ENCODE measurements at places on chromosomes 13 and 19. TPM values are rescaled to one million over a fixed set of nuclear protein-coding genes. Genes with fewer than 3 reads are reported as not detected.

Gene SIGLEC9
- total RNA-seq: 1.7 TPM

Gene SPACA7
- total RNA-seq: not detected

Gene FGF22
- total RNA-seq: not detected

Gene SLC10A2
- not detected for total RNA-seq

Gene PRKCG
- not detected for total RNA-seq

Gene ZNF554
- 4.2 TPM for total RNA-seq

Gene KLC3
- total RNA-seq: not detected

Gene ADGRE2
- 0.63 TPM for total RNA-seq

Gene FGF21
- total RNA-seq: not detected

DNA sequence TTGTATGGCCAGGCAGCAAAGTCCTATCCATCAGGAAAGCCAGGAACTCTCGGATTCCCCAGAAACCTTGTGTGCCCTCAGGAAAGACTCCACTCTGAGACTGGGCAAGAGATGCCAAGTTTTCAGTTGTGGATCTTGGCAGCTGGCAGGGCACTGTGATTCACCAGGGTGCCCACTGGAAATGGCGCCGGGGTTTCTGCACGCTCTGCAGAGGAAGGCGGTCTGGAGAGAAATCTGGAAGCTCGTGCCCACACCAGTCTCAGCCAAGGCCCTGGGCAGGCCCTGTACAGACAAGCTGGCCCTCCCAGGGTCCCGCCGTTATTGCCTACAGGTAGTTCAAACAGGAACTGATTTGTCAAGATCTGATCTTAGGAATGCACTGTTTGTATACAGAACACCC is 4.9 kb downstream of the NAPA start:
- DNase-seq: no peak
- peak overlapping the region; percentile 99 for H3K4me3 ChIP-seq
- H3K36me3 ChIP-seq: no peaks in the 10 kb centered on the region
- H3K4me1 ChIP-seq: peaks cover 97% of the 10 kb centered on the region
- peak overlapping the region; percentile 97 for H3K27ac ChIP-seq
- H3K27me3 ChIP-seq: no peaks in the 10 kb centered on the region

DNA sequence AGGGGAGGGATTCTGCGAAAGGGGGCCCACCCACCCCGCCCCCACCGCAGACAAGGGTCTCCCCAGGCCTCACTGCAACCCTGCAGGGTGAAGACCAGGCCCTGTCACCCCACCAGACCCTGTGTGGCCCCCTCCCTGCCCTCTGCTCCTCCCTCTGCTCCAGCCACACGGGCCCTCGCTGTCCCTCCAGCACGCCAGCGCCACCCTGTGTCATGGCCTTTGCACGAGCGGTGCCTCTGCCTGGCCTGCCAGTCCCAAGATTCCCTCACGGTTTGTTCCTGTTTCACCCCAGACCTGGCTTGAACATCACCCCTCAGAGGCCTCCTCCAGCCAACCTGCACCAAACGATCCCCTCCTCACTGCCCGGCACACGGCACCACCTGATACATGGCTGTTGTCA is 27.3 kb downstream of the PIP5K1C start:
- no peak for DNase-seq
- H3K36me3 ChIP-seq: no peaks in the 10 kb centered on the region
- no peak overlapping the region for H3K4me3 ChIP-seq

DNA sequence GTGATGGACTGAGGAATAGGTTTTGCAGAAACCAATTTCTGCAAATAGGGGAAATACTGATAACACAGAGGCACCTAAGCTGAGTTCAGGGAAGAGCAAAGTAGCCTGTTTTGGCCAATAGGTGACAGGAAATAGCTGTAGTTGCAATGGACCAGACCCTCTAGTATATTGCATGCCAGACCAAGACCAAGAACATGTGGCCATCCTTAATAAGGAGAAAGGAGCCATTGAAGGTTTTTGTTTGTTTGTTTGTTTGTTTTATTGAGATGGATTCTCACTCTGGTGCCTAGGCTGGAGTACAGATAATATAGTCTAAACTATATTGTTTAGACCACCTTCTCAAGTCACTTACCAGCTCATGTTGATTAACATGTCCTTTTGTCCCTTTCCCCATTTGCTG is 101.5 kb downstream of the ZNF557 start:
- no peak overlapping the region for H3K4me3 ChIP-seq
- H3K4me1 ChIP-seq: peaks cover 8% of the 10 kb centered on the region
- H3K27me3 ChIP-seq: no peaks in the 10 kb centered on the region
- peaks cover 78% of the 10 kb centered on the region for H3K36me3 ChIP-seq

DNA sequence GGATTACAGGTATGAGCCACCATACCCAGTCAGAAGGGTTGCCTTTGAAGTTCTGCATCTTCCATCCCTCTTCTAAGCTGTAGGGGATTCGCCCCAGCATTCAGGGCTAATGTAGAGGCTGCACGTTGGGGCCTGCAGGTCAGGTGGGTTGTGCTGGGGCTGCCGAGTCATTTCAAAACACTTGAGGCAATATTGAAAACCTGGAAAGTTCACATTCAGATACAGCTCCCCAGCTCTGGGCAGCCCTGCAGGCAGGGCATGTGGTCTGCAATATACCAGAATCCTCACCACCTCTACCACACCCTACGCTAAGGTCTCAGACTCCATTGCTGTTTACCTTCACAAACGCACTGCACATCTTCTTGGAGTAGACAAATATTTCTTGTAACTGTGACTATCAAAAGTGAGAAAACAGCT is 24.6 kb downstream of the CCNE1 start:
- H3K27me3 ChIP-seq: peaks cover 74% of the 10 kb centered on the region
- no peak overlapping the region for H3K4me3 ChIP-seq
- no peak overlapping the region for H3K27ac ChIP-seq
- H3K4me1 ChIP-seq: no peaks in the 10 kb centered on the region
- no peak for DNase-seq
- H3K36me3 ChIP-seq: no peaks in the 10 kb centered on the region

GRCh38 chr13:48138270-48138669 is 43.4 kb upstream of the MED4 start:
- no peaks in the 10 kb centered on the region for H3K36me3 ChIP-seq
- no peak overlapping the region for H3K27ac ChIP-seq
- no peaks in the 10 kb centered on the region for H3K4me1 ChIP-seq
- no peak overlapping the region for H3K4me3 ChIP-seq

GRCh38 chr13:89279374-89279773 is 1608.2 kb downstream of the SLITRK5 start:
- no peak overlapping the region for H3K4me3 ChIP-seq
- no peaks in the 10 kb centered on the region for H3K36me3 ChIP-seq
- no peaks in the 10 kb centered on the region for H3K4me1 ChIP-seq
- DNase-seq: no peak
- H3K27me3 ChIP-seq: no peaks in the 10 kb centered on the region

- peaks cover 12% of the 10 kb centered on the region for H3K4me1 ChIP-seq
- H3K27me3 ChIP-seq: no peaks in the 10 kb centered on the region
- no peak overlapping the region for H3K27ac ChIP-seq
Observed at GRCh38 chr19:9849791-9850190, 14.7 kb downstream of the PIN1 start.

DNA sequence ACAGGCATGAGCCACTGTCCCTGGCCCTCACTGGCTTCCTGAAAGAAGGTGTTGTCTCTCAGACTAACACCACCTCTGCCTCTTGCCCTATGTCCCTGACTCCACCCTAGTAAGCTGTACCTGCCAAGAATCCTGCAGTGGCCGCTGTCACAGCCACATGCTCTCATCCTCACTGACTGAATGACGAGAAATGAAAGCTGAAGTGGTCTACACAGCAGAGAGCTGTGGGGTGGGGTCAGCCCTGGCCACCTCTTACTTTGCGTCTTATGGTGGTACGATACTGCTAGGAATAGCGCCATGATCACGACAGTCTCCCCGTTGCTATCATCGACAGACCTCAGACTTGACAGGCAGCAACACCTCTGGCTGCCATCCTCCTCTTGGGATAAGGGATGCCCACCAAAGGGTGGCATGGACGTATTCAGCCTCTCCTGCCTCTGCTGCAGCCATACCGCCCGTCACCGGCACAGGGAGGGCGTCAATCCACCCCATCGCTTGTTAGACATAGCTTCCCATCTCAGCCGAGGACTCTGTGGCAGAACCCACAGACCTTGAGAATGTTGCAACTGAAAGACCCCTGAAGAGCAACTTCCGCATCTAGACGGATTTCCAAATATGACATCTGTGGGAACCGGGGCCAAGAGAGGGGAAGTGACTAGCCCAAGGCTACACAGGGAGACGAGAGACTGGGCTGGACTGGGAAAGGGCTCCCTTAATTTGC is 809 bp downstream of the MYO1F start:
- H3K36me3 ChIP-seq: no peaks in the 10 kb centered on the region
- peak overlapping the region; percentile 50 for H3K4me3 ChIP-seq
- no peak for DNase-seq
- peaks cover 38% of the 10 kb centered on the region for H3K27me3 ChIP-seq

DNA sequence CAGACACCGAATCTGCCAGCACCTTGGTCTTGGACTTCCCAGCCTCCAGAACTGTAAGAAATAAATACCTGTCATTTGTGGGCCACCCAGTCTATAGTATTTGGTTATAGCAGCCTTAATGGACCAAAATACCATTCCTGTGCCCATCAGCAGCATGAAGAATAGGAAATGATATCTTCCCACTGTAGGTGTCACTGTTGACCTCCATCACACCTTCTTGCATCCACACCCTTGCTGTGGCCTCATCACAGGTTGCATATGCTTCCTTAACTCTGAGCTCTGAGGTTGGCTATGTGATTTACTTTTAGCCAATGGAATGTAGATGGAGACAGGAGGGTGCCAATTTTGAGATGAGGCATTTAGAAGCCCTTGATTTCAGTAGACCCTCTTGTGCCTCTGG is 242.0 kb upstream of the TSHZ3 start:
- H3K4me3 ChIP-seq: no peak overlapping the region
- H3K27ac ChIP-seq: no peak overlapping the region
- no peak for DNase-seq
- H3K36me3 ChIP-seq: no peaks in the 10 kb centered on the region

GRCh38 chr19:11451871-11452619 is 16.6 kb downstream of the PRKCSH start:
- peak overlapping the region; percentile 23 for H3K4me3 ChIP-seq
- DNase-seq: no peak
- H3K4me1 ChIP-seq: no peaks in the 10 kb centered on the region
- H3K27me3 ChIP-seq: peaks cover 38% of the 10 kb centered on the region
- H3K27ac ChIP-seq: peak overlapping the region; percentile 61

- no peaks in the 10 kb centered on the region for H3K36me3 ChIP-seq
- no peaks in the 10 kb centered on the region for H3K27me3 ChIP-seq
- peak overlapping the region; percentile 25 for H3K27ac ChIP-seq
- peak; percentile 15 for DNase-seq
- no peak overlapping the region for H3K4me3 ChIP-seq
Observed at GRCh38 chr13:71242201-71242600, 624.8 kb downstream of the DACH1 start.

GRCh38 chr19:31528261-31528660 is 179.0 kb upstream of the TSHZ3 start:
- H3K27ac ChIP-seq: no peak overlapping the region
- DNase-seq: no peak
- H3K4me3 ChIP-seq: no peak overlapping the region
- no peaks in the 10 kb centered on the region for H3K36me3 ChIP-seq

- H3K36me3 ChIP-seq: no peaks in the 10 kb centered on the region
- no peak overlapping the region for H3K27ac ChIP-seq
- DNase-seq: no peak
- no peaks in the 10 kb centered on the region for H3K27me3 ChIP-seq
- H3K4me1 ChIP-seq: peaks cover 76% of the 10 kb centered on the region
Observed at GRCh38 chr13:44573790-44574465, 2.2 kb downstream of the TSC22D1 start.

DNA sequence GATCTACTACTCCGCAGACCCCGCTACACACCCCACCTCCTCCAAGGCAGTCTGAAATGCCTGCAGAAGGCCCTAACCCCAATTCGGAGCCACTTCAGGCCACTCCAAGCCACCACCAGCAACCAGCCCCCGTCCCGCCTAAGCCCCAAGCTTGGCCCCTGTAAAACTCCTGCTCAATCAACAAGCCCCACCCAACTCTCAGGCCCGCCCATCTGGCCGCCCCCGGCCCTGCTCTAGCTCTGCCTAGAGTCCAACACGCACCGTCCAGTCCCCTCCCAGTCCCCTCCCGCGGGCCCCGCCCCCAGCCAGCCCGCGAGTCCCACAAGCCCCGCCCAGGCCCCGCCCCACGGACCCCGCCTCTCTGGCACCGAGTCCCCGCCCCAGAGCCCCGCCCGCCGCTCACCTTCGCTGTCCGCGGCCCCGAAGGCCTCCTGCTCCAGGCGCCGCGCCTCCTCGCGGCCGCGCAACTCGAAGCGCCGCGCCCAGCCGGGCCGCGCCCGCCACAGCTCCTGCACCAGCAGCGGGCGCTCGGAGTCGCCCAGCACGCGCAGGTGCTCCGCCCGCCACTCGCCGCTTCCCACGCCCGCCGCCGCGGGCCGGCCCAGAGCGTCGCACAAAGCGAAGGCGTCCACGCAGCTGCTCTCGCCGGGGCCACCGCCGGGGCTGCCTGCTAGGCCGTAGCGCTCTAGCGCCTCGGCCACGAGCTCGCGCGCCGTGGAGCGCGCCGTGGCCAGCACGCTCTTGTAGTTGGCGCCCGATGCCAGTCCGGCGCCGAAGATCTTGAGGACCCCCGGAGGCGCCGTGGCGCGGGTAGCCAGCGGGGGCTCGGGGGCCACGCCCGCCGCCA is 1.6 kb downstream of the RASIP1 start:
- peak; percentile 94 for DNase-seq
- H3K27ac ChIP-seq: peak overlapping the region; percentile 92
- peaks cover 49% of the 10 kb centered on the region for H3K4me1 ChIP-seq

GRCh38 chr13:67075239-67075638 is 154.9 kb downstream of the PCDH9 start:
- H3K36me3 ChIP-seq: no peaks in the 10 kb centered on the region
- no peak for DNase-seq
- H3K4me1 ChIP-seq: no peaks in the 10 kb centered on the region
- H3K27me3 ChIP-seq: no peaks in the 10 kb centered on the region

- no peaks in the 10 kb centered on the region for H3K27me3 ChIP-seq
- H3K36me3 ChIP-seq: no peaks in the 10 kb centered on the region
- H3K4me3 ChIP-seq: no peak overlapping the region
- no peak overlapping the region for H3K27ac ChIP-seq
- DNase-seq: no peak
- no peaks in the 10 kb centered on the region for H3K4me1 ChIP-seq
Observed at GRCh38 chr13:22836475-22836874, 344.3 kb upstream of the SGCG start.

- no peaks in the 10 kb centered on the region for H3K4me1 ChIP-seq
- H3K27ac ChIP-seq: no peak overlapping the region
- peaks cover 38% of the 10 kb centered on the region for H3K27me3 ChIP-seq
- no peaks in the 10 kb centered on the region for H3K36me3 ChIP-seq
- no peak overlapping the region for H3K4me3 ChIP-seq
Observed at GRCh38 chr19:17993076-17993813, 14.7 kb upstream of the ARRDC2 start.

DNA sequence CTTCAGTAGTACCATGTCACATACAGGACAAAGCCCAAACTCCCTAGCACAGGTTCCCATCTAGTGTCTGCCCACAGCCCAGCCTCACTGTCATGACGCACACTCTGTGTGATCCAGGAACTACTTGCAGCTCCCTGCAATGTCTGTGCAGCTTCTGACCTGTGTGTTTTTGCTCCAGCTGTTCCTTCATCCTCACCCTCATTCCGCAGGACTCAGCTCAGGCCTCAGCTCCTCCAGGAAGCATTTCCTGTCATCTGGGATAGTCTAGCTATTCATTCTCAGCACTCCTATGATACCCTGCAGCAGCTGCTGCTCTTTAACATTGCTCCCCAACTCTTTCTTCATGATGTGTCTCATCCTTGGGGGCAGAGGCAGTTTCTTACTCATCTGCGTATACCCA is 56.1 kb downstream of the ENOX1 start:
- no peak for DNase-seq
- peak overlapping the region; percentile 24 for H3K27ac ChIP-seq
- H3K27me3 ChIP-seq: no peaks in the 10 kb centered on the region
- no peak overlapping the region for H3K4me3 ChIP-seq

GRCh38 chr19:38003438-38004185 is 96.6 kb downstream of the SIPA1L3 start:
- no peaks in the 10 kb centered on the region for H3K27me3 ChIP-seq
- H3K4me3 ChIP-seq: peak overlapping the region; percentile 62
- H3K27ac ChIP-seq: peak overlapping the region; percentile 89
